ENCODE measurements at places on chromosomes 3 and 15. TPM values are rescaled to one million over a fixed set of nuclear protein-coding genes. Genes with fewer than 3 reads are reported as not detected.

DNA sequence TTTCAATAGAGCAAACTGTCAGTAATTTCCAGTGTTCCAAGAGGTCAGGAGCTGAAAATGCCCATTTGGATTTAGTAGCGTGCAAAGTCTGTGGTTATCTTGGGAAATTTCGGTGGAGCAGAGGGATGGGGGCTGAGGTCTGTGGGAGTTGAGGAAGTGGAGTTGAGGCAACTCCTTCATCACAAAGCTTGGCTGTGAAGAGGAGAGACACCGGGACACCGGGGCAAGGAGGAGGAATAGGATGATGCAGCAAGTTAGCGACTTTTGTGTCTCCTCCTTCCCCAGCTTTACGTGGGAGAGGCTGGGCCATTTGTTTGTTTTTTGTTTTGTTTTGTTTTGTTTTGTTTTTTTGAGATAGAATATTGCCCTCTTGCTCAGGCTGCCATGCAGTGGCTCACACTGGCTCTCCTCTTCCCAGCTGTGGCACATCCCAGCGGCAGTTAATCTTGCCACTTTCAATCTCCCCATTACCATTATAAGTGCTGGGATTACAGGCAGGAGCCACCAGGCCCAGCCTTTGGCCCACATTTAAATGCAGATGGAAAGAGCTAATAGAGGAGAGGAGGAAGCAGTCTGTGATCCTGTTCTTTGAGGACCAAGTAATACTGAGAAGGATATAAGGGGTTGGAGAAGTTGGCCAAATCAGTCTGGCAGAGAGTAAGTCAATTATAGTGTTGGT lies 47.1 kb downstream of the CRTC3 start:
- no peaks in the 10 kb centered on the region for H3K27me3 ChIP-seq
- H3K36me3 ChIP-seq = no peaks in the 10 kb centered on the region
- H3K4me1 ChIP-seq = peaks cover 16% of the 10 kb centered on the region
- no peak for DNase-seq
- no peak overlapping the region for H3K4me3 ChIP-seq

- DNase-seq = no peak
- no peaks in the 10 kb centered on the region for H3K27me3 ChIP-seq
- no peak overlapping the region for H3K4me3 ChIP-seq
- H3K27ac ChIP-seq = no peak overlapping the region
- no peaks in the 10 kb centered on the region for H3K36me3 ChIP-seq
Observed at GRCh38 chr3:163185721-163186350, 1689.2 kb downstream of the OTOL1 start.

Gene CCDC39
- not detected for total RNA-seq

GRCh38 chr3:98563661-98564281 lies 29.6 kb downstream of the CPOX start:
- H3K27me3 ChIP-seq = no peaks in the 10 kb centered on the region
- DNase-seq = no peak
- H3K27ac ChIP-seq = no peak overlapping the region
- no peaks in the 10 kb centered on the region for H3K4me1 ChIP-seq

GRCh38 chr15:99480016-99480810 lies 85.6 kb upstream of the MEF2A start:
- H3K4me3 ChIP-seq = no peak overlapping the region
- H3K27ac ChIP-seq = no peak overlapping the region
- no peaks in the 10 kb centered on the region for H3K27me3 ChIP-seq
- no peaks in the 10 kb centered on the region for H3K36me3 ChIP-seq

DNA sequence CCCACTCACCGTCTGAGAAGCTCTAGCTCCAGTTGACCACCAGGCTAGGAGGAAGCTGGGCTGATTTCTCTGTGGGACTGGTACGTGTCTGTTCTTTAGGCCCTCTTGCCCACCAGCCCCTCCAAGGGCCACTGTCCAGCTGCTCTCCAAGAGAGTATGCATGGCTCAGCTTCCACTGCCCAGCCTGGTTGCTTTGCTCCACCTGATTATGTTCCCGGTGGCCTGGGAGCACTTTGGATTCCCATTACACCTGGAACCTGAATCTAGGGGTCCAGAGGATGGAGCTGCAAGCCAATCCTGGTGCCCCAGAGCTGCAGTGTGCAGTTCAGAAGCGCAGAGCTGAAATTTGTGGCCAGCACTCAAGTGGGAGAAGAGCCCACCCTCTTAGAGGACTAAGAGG lies 402.1 kb upstream of the CNTN6 start:
- no peak for DNase-seq
- no peaks in the 10 kb centered on the region for H3K27me3 ChIP-seq
- H3K36me3 ChIP-seq = no peaks in the 10 kb centered on the region
- no peak overlapping the region for H3K27ac ChIP-seq
- no peak overlapping the region for H3K4me3 ChIP-seq

DNA sequence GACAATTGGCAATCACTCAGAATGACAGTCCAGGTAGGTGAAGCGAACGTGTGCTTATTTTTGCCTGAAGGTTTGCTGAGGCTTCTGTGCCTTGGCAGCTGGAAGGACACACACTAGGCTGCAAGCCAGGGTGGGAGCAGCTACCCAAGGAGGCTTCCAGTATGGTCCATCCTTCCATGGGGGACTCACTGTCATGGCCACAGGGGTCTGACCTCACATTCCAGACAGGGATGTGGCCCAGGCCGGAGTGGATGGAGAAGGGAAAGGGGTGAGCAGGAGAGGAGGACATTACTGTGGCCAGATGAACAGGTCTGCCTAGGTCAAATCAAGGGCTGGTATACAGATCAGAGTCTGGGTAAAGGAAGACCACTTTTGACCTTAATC lies 247.7 kb downstream of the ADAMTS17 start:
- no peak for DNase-seq
- H3K27ac ChIP-seq = no peak overlapping the region
- H3K27me3 ChIP-seq = no peaks in the 10 kb centered on the region
- H3K4me1 ChIP-seq = peaks cover 7% of the 10 kb centered on the region
- no peaks in the 10 kb centered on the region for H3K36me3 ChIP-seq

Gene SLC25A38
- total RNA-seq = 21.9 TPM

GRCh38 chr3:126132751-126133511 lies 47.5 kb downstream of the ALDH1L1 start:
- no peaks in the 10 kb centered on the region for H3K27me3 ChIP-seq
- no peak overlapping the region for H3K27ac ChIP-seq
- H3K36me3 ChIP-seq = no peaks in the 10 kb centered on the region
- no peaks in the 10 kb centered on the region for H3K4me1 ChIP-seq
- no peak overlapping the region for H3K4me3 ChIP-seq

Gene ATRIP
- 8.4 TPM for total RNA-seq

- no peaks in the 10 kb centered on the region for H3K27me3 ChIP-seq
- H3K36me3 ChIP-seq = peaks cover 44% of the 10 kb centered on the region
- DNase-seq = no peak
- H3K27ac ChIP-seq = no peak overlapping the region
- H3K4me1 ChIP-seq = no peaks in the 10 kb centered on the region
Observed at GRCh38 chr3:113495035-113495434, 19.9 kb downstream of the SPICE1 start.

Gene ATR
- total RNA-seq = 20.8 TPM

- no peaks in the 10 kb centered on the region for H3K27me3 ChIP-seq
- no peak for DNase-seq
- H3K4me3 ChIP-seq = no peak overlapping the region
- no peaks in the 10 kb centered on the region for H3K4me1 ChIP-seq
Observed at GRCh38 chr15:27468151-27468591, 497.2 kb downstream of the GABRG3 start.

Gene SNTN
- total RNA-seq = not detected

Gene PRKCD
- 23.4 TPM for total RNA-seq

- no peaks in the 10 kb centered on the region for H3K36me3 ChIP-seq
- peak; percentile 90 for DNase-seq
- no peak overlapping the region for H3K27ac ChIP-seq
- no peaks in the 10 kb centered on the region for H3K27me3 ChIP-seq
Observed at GRCh38 chr3:14261229-14261628, 82.6 kb downstream of the LSM3 start.

- no peaks in the 10 kb centered on the region for H3K27me3 ChIP-seq
- H3K36me3 ChIP-seq = peaks cover 19% of the 10 kb centered on the region
- no peak overlapping the region for H3K27ac ChIP-seq
Observed at GRCh38 chr3:18363338-18363737, 61.8 kb downstream of the SATB1 start.

Gene ISLR
- total RNA-seq = 250 TPM

Gene U2SURP
- total RNA-seq = 104 TPM

GRCh38 chr3:129058441-129059200 lies 2.0 kb upstream of the GP9 start:
- no peaks in the 10 kb centered on the region for H3K4me1 ChIP-seq
- no peak overlapping the region for H3K4me3 ChIP-seq
- no peaks in the 10 kb centered on the region for H3K36me3 ChIP-seq
- H3K27me3 ChIP-seq = no peaks in the 10 kb centered on the region
- no peak for DNase-seq

Gene BNIP2
- 250 TPM for total RNA-seq

DNA sequence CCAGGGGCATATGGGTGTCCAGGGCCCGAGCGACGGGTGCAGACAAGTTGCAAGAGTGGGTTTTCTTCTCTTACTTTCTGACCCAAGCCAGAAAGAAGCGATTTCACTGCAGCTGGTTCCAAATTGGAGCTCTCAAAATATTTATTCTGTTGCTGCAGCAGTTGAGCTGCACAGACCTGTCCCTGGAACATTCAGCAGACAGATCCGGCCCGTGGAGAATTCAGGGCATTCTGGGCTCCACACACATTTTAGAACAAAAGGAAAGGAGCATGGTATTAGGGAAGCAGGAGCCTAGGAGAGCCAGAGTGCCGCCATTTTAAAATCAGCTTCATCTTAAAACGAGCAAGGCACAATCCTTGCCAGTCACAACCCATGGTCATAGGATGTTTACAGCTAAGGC lies 135.3 kb upstream of the TPM1 start:
- DNase-seq = no peak
- no peak overlapping the region for H3K27ac ChIP-seq
- no peaks in the 10 kb centered on the region for H3K36me3 ChIP-seq
- H3K4me1 ChIP-seq = no peaks in the 10 kb centered on the region
- H3K27me3 ChIP-seq = no peaks in the 10 kb centered on the region

Gene CYP19A1
- 14.0 TPM for total RNA-seq

DNA sequence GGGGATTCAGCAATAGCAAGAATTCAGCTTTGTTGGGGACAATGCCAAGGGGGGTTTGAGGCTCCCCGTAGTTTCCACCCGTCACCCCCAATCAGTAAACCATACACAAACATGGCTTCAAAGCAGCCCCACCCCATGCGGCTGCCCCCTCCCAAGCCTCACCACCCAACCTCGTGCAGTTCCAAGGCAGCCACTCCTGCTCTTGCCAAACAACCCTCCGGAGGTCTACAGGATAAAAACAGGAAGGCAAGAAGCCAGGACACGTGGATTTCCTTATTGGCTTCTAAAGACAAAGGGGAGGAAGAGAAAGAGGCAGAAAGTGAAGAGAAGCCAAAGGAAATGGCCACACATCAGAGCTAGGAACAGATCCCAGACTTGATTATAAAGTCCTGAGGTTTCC lies 121.1 kb downstream of the SHQ1 start:
- H3K4me3 ChIP-seq = no peak overlapping the region
- H3K4me1 ChIP-seq = peaks cover 21% of the 10 kb centered on the region
- DNase-seq = no peak
- no peaks in the 10 kb centered on the region for H3K36me3 ChIP-seq

DNA sequence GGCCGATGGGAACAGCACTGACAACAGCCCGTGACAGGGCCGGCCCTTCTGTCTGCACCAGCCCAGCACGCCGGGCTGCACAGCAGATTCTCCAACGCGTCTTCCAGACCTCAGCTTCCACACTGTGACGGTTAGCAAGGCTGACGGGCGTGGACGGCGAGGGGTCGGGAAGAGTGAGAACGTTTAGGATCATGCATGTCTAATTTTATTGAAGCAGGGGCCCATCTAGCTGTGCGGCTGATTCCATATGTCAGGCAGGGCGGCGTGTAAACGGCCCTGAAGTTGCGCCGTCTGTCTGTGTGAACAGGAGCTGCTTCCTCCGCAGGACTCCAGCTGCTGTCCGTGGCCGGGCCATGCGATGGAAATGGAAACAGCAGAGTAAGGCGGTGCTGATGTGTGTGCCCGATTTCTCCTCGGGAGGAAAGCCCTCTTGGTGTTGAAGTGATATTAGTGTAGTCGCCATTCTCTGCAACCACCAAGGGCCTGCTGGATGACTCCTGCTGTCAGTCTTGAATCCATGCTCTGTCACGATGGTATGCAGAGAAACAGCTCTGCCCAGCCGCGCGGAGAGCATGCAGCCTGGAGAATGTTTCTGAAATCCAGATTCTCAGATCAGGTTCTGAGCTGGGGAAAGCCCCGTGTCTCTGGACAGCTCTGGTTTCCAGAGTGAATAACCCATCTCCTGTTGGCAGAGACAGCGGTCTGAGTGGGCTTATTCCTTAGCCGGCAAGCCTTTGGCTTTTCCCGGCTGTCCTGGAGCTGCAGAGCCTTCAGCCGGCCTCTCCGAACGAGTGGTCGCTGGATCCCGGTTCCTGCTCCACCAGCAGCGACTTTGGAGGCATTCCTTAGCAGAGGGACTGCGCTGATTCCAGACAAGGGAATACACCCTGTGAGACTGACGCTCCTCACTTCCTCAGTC lies 158.1 kb upstream of the UBE3A start:
- H3K36me3 ChIP-seq = no peaks in the 10 kb centered on the region
- no peak overlapping the region for H3K4me3 ChIP-seq
- H3K4me1 ChIP-seq = no peaks in the 10 kb centered on the region
- no peak for DNase-seq

GRCh38 chr3:178146406-178146831 lies 389.8 kb upstream of the KCNMB2 start:
- H3K4me1 ChIP-seq = no peaks in the 10 kb centered on the region
- DNase-seq = no peak
- no peaks in the 10 kb centered on the region for H3K36me3 ChIP-seq
